ENCODE measurements at places on chromosomes 5 and 9.

GRCh38 chr9:136725612-136726011 is 13.2 kb downstream of the DIPK1B start:
- DNase-seq: no peak

DNA sequence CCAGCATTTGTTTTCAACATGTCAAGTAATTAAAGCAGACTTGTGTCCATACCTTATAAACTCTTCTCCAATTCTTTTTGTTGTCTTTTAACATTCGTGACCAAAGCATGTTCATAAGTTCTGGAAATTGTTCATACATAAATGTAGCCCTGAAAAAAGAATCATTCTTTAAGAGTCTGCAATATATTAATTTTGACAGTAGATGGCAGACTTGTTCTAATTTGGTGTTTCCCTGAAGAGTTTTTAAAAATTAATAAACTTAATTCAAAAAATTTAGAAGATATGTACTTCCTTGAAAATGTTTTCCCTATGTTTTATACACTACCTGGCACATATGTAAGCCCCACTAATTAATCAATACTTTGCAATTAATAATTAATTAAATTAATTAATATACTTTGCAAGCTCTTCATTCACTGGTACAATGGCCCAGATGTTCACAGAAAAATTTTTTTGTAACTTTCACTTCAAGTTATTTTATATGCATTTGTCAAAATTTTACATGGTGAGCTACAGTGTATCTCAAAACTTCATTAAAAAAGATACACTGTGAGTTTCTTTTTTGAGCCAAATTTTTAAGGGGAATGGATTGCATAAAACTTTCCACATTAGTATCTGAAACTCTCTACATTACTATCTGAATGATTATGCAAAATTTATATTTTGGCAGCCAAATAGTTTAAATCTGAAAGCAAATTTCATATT is 42.1 kb downstream of the CLINT1 start:
- no peak for DNase-seq

DNA sequence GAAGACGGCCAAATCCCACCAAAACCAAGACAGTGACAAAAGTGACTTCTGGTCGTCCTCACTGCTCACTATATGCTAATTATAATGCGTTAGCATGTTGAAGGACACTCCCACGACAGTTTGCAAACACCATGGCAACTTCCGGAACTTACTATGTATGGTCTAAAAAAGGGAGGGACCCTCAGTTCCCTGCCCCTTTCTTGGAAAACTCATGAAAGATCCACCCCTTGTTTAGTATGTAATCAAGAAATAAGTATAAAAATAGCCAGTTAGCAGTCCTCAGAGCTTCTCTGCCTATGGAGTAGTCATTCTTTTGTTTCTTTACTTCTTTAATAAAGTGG is 9.5 kb downstream of the FCN2 start:
- DNase-seq: no peak

- no peak for DNase-seq
These were observed 74.3 kb downstream of the KIAA0825 start for GRCh38 chr5:94544031-94544650.

DNA sequence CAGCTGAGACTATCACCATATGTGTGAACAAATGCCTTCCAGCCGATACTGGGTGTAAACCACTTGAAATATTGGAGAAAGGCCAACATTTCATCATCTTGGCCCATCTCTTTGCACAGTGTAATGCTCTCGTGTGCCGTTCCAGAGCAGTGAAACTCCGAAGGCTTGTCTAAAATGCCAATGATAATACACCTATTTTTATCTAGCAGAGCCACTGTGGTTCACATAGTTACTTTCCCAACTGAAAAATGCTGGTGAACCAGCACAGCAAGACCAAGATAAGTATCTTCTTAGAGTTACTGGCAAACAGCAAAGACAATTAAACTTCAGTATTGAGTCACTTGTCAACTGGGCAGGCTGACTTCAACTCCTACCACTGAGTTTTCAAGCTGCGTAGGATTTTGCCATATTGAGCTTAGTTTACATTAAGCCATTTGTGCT is 379.9 kb upstream of the ACTBL2 start:
- DNase-seq: no peak

DNA sequence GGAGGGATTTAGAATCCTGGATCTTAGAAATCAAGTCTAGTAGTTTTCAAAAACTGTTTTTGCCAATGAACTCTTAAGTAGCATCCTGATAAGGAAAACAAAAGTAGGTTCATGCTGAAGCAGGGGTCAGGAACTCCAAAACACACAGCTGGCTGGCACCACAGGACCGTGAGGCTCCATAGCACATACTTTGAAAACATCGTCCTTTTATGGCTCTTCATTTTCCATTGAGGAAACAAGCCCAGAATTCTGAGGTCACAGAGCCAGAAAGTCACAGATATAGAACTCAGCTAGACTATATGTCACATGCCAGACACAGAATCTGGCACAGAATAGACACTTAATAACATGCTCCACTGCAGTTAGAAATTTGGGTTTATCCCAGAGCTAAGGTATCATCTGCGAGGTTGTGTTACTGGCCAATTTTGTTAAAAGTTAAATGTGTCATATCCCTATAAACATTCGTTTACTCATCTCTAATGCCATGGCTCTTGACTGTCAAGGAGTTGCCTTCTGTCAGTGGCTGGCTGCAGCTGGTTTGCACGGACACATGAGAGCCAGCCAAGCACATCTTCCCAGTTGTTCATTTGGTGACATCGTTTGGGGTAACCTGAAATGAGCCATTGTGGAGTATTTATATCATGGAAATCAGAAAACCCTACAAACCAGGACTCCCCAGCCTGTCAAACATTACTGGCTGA is 58.8 kb downstream of the FAM78A start:
- DNase-seq: no peak

GRCh38 chr5:159463590-159464321 is 133.5 kb upstream of the IL12B start:
- DNase-seq: no peak

DNA sequence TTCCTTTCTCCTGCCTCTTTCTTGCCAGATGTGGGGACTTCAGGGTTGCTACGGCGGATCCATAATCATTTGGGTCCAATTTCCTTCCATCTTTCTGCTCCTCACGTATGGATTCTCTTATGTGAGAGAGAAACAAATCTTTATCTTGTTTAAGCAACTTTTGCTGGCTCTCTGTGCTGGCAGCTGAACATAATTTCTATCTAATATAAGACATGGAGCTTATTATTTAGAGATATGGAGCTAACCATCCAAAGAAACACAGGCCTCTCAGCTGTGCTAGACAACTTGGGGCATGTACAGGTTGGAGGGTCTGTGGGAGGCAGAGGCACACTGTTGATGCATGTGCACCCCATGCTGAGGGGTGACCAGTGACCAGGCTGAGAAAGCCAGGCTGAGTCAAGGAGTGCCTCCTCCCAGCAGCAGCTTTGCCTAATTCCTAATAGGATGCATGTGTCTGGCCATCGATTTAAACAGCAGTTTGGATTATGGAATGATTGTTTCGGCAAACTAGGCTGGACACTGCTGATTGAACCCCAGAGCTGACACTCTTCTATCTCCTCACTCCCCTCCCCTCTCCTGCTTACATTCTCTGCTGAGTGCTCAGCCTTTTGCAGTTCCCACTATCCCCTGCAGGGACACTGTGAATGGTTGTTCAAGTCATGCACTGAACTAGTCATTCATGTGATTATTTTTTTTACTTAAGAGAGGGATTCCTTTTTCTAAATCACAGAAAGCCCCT is 195.8 kb downstream of the ERCC6L2 start:
- no peak for DNase-seq
